ENCODE measurements at places on chromosomes 6 and 20. TPM values are rescaled to one million over a fixed set of nuclear protein-coding genes. Genes with fewer than 3 reads are reported as not detected.

The CYP39A1 gene
- not detected for total RNA-seq

The SLC17A3 gene
- total RNA-seq: not detected

The DNAJC5 gene
- total RNA-seq: 37.2 TPM

The RAB32 gene
- total RNA-seq: 0.16 TPM

The AAR2 gene
- total RNA-seq: 47.8 TPM

The OR12D3 gene
- total RNA-seq: not detected

The CD93 gene
- 0.30 TPM for total RNA-seq

The SNAP25 gene
- total RNA-seq: not detected

The PTCHD4 gene
- not detected for total RNA-seq

The SLC13A3 gene
- 0.19 TPM for total RNA-seq

The PFDN6 gene
- total RNA-seq: 153 TPM

DNA sequence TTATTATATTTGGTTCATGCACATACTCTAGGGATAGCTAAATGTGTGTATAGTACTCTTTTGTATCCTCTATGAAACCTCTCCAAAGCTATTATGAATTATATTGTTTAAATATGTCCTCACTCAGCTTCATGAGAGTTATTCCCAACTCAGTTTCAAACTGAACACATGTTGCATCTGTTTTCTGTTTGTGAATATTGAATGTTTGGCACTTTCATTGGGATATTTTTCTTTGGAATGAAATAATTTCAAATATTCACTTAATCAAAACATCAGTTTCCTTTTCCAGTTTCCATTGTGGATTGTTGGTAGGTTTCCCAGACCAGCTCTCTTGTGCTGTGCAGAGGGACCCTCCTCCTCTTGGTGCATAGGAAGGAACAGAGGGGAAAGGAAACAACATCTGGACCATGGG, 46.6 kb downstream of the HDAC2 start:
- DNase-seq: no peak

DNA sequence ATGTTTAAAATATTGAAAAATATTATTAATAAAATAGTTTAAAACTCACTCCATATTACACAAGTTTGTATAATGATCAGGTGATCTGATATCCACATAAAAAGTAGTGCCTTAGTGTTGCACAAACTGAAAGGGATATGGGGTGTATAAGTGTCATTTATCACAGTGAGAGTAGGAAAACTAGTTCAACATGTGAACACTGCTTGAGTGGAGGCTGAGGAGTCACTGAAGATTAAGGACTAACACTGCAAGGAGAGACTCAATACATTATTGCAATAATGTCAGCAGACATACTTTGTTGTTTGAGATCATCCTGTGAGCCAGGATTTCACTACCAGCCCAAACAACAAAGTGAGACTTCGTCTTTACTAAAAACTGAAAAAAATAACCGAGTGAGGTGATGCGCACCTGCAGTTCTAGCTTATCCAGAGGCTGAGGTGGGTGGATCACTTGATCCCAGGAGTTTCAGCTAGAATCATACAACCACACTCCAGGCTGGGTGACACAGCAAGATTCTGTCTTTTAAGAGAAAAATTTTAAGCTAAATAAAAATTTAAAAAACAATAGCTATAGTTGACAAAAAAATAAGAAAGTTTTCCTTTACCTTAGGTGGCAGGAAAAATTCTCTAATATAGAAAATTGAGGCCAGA, 2.4 kb upstream of the KHDC1L start:
- no peak for DNase-seq

GRCh38 chr20:17377231-17377630, 150.4 kb downstream of the PCSK2 start:
- no peak for DNase-seq

- no peak for DNase-seq
These were observed 670.9 kb downstream of the HTR1B start for GRCh38 chr6:76792394-76792793.

DNA sequence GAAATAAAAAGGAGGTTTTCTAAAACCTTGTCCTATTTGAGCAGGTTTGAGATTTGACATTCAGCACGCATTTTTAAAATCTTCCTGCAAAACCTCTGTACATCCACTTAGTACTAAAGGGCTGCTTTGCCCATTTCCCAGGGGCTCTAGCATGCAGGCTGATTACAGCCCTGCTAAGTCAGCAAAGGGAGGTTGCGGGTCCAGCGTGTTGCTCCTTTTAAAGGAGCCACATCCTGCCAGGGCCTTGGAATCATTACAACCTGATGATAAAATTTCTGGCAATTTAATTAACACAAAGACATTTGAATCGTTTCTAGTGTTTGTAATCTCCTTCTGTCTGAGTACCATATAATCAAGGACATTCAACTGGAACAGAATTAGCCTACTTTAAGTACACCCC, 455.1 kb upstream of the CITED2 start:
- no peak for DNase-seq

- no peak for DNase-seq
These were observed 73.4 kb upstream of the FRMD1 start for GRCh38 chr6:168152306-168152963.

DNA sequence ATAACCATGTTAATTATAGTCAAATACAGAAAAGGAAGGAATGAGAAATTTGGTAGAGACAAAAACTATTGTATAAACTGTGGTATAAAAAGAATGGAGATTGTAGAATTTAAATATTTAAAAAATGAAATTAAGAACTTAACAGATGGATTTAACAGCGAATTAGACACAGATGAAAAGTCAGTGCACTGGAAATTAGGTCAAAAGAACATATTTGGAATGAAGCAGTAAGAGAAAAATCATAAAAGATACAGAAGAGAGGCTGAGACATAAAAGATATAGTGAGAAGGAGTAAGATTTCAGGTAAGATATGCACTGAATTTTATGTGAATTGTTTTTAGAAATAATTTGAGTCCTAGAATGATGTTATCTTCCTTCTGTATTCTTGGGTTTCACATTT, 14.0 kb downstream of the TSPYL4 start:
- no peak for DNase-seq

GRCh38 chr20:18533978-18534644, 26.4 kb downstream of the SEC23B start:
- DNase-seq: no peak

DNA sequence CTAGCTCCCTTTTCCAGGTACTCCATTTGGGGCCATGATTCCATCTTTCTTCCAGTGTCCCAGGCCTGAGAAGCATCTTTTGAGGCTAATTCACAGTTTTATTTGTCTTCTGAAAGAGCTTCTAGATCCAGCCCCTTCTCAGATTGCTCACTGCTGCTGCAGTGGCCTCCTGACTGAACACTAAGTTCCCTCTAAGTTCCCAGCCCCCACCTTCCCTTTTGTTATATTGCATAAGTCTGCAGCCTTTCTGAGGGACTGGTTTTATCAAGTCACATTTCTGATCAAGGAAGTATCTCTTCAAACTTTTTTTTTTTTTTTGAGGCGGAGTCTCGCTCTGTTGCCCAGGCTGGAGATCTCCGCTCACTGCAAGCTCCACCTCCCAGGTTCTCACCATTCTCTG, 10.7 kb downstream of the MAPRE1 start:
- no peak for DNase-seq

DNA sequence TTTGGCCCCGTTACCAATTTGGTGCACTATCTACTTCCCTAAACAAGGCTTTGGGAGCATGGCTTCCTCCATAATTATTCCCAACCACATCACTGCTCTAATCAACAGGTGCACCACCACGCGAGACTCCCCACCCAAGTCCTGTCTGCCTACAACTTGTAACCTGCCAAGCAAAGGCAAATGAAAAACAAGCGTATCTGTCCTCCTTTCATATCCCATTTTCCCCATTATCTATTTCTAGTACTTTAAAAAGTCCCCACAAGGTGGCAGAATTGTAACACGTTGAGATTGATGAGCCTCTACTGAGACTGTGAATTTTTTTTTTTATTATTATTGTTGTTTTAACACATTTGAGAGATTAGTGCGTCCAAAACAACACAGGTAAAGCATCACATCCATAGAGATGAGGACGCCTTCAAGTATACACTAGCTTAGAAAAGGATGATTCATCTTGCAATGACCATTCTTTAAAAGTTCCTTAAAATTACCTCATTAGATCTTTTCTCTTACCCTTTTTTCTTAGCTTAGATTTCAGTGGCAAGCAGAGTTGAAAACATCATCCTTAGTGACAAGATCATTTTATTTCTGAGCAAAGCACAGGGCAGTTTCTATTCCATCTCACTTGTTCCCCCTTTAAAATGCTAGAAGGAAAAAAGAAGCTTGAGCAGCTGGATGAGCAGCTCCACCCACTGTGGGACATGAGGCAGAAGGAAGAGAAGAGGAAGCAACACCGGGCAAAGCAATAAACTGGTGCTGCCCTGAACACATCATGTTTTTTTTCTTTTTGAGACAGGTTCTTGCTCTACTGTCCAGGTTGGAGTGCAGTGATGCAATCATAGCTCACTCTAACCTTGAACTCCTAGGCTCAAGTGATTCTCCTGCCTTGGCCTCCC, 210.8 kb downstream of the ARHGAP18 start:
- DNase-seq: no peak

GRCh38 chr6:41777551-41778285, 2.0 kb downstream of the FRS3 start:
- DNase-seq: no peak

DNA sequence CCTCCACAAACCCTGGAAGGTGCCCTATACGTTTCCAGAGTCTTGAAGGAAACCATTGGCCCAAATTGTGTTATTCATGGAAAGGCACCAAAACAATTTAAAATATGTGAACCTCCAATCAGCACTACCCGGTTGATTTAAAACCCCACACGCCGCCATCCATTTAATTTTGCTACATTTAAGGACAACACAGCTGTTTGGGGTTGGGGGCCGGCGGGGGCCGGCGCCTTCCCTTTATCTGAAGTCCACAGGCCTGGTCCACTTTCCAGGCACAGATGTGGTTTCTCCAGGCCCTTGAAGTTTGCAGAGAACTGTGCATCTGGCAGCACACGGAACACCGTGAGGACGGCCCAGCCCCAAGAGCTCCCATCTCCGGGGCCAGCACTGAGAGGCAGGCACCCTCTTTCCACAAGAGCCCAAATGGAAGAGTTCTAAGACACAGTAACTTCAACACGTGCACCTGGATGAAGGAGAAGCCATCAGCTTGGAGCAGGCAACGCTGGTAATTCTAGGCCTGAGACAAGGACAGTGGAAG, 16.8 kb upstream of the FRMD1 start:
- DNase-seq: no peak

DNA sequence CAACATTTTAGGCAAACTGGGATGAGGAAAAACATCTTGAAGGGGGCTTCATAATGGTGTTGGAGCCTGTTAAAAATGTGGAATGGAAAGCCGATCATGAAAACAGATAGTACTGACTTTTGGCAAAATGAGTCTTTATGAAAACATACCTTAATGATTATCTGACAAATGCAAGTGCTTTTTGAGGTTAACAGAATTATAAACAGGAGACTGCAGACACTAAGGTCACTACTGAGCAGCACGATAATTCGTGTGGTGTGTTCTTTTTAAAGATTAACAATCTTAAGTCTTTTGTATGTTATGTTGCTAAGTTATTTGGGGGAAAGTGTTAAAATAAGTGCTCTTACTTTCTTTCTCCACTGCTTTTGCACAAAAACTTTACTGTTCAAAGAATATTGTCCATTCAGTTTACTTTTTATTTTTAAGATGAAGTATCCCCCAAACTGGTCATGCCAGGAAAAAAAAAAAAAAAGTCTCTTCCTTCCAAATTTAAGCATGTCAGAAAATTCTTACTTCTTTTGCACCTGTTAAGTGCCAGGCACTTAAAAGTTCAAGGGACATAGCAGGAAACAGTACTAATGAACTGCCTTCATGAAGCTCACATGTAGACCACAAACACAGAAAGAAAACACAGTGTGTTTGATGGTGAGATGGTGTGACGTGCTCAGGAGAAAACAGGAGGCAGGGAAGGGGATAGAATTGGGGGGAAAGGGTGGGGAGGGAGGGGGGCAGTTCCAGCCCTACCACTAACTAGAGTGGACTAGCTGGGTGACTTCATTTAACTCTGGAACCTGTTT, 73.2 kb downstream of the CDYL start:
- no peak for DNase-seq

DNA sequence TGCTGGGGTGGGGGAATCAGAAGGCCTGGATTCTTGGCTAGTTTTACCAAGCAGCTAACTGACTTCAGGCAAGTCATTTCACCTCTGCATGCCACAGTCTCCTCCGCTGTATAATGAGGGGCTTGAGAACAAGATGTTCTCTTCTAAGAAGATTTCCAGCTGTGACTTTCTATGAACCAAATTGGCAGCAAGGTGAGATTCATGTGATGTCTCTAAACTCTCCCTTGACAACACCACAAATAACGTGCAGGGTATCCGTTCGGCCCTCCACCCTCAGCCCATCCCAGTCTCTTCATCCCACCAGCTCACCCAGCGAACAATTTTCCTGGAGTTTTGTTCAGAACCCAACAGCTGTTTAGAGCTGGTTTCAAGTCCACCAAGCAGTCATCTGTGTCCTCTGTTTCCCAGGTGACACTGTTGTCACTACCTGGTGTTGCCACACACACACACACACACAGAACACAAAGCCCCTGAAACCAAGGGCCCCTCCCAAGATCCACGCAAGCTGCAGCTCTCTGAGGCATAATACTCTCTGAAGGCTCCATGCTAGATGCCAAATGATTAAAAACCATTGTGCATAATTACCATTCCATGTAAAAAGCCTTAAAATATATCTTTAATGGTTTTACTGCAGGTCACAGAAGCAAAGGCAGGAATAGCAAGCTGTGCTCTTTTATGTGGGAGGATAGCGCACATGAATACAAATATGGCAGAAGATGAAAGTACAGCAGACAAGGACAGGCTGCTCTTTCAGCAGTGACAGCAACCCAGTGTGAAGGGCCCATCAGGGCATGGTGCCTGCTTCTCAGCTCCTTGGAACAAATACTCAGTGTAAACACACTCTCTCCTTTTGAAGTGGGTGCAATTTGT, 48.2 kb downstream of the ARHGAP18 start:
- no peak for DNase-seq

GRCh38 chr6:44020148-44020547, 107.1 kb downstream of the MRPL14 start:
- DNase-seq: no peak

Data from activated T-cell treated with anti-CD3 and anti-CD28 coated beads, Interleukin-2, amount 50 U/mL, for 4 hours (primary cell).